ENCODE measurements at places on chromosomes 3 and 15.

DNA sequence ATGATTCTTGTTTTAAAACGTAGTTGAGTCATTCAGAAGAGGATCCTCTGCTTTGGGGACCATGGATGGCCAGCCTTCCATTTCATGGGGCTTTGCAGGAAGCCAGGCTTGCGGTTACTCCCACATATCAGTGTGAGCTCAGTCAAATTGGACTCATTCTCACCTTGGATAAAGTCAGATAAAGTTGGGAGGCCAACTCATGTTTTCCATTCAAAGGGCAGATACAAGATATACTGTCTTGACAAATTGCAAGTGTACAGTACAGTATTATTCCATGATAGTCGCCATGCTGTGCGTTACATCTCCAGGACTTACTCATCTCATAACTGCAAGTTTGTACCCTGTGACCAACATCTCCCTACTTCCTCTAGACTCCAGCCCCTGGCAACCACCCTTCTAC lies 25.5 kb upstream of the B3GNT5 start:
- DNase-seq, result no peak

- DNase-seq, result no peak
These were observed 67.6 kb downstream of the SSUH2 start for GRCh38 chr3:8576841-8577571.

DNA sequence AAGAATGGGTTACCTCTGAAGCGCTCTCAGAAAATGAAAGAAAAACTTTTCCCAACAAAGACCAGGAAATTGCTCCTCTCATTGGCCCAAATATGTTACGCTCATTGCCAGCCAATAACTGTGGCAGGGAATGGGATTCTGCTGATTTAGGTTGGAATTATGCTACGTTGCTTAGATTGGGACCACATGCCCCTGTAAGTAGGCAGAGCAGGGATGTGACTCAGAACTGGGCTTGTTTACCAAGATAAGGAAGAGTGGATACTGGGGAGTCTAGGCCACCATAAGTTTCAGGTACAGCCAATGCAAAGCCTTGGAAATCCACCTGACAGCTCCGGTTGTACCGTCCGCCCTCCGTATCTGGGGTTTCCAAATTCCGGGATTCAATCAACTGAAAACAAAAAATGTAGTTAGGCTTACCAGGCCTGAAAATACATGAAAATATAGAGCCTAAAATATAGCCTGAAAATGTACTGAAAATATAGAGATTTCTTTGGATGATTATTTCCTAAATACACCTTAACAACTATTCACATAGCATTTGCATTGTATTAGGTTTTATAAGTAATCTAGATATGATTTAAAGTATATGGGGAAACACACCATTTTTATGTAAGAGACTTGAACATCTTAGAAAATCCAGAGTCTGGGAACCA lies 1.5 kb upstream of the TCF12 start:
- DNase-seq, result no peak

- peak; percentile 79 for DNase-seq
These were observed 5.5 kb downstream of the BMF start for GRCh38 chr15:40102897-40103858.

DNA sequence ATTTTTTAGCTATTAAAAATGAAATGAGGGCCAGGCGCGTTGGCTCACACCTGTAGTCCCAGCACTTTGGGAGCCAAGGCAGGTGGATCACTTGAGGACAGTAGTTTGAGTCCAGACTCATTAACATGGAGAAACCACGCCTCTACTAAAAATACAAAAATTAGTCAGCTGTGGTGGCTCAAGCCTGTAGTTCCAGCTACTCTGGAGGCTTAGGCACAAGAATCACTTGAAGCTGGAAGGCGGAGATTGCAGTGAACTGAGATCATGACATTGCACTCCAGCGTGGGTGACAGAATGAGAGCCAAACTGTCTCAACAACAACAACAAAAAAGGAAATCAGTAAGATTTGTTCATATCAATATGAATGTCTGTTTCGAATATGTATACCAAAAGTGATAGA lies 517.1 kb downstream of the ROBO1 start:
- DNase-seq, result no peak

GRCh38 chr3:43641306-43642114 lies 19.7 kb upstream of the ANO10 start:
- no peak for DNase-seq

DNA sequence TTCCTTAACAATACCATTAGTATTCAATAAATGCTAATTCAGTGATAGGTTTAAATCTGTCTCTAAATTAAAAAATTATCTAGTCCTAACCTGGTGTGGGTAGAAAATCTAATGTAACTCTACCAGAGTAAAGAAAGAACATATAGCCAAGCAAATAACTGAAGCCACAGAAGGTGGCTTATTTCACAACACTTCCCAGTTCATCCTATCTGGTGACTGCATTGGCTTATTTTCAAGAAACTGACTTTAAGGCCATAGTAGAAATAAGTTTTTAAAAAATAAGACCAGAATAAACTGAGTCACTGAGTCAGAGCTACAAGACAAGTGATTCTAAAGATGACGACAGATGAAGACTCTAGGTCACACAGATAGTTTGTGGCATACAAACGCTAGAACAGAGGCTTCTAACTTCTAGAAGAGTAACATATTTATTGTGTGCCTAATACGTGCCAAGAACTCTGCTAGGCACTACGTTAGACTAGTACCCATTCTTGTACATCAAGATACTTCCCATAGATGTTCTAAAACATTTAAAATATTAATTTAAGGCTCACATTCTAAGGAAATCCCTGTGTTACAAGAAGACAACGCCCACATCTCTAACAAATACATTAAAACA lies 25.9 kb downstream of the TMCC1 start:
- DNase-seq, result no peak

DNA sequence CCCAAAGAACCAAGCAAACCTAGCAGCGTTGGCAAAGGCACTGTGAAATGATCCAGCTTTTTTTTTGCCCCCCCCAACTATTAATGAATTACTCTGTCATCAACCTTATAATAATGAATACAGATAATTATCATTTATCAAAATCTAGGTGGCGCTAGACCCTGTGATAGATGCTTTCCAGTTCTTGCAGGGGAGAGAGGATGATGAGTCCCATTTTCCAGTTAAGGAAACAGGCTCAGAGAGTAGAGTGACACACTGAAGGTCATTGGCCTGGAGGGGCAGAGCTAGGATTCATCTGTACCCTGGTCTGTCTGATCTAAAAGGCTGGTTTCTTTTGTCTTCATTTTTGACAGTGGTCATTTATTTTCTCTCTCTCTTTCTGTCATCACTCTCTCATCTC lies 5.0 kb downstream of the ACOX2 start:
- DNase-seq, result no peak

DNA sequence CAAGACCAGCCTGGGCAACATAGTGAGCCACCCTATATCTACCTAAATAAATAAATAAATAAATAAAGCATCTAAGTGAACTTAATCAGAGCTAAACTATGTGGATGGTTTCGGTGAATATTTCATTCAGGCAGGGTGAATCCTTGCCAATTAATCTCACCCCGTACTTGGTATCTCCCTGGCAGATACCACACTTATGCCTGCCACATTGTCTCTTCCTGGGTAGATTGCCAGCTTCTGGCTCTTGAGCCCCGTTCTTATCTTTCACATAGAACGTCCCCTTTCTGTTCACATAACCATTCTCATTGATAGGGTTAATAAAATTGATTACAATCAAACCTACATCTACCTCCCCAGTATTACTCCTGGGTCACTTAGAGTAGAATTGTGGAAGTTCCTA lies 7.0 kb downstream of the SNAP23 start:
- DNase-seq, result no peak

DNA sequence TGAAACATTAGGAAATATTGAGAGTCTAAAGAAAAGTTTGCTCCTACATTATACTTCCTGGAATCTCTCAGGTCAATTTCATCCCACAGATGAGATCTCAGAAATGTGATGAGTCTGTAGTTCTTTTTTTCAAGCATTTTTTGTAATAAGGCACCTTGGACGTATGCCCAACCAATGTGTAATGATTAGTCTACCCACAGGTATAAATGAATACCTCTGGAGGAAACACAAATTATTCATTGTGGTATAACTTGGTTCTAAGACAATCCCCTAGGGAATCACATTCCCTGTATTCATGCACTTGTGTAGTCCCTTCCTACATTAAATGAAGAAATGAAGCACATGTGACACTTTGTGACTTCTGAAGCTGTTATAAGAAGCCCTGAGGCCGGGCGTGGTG lies 596.2 kb upstream of the UBE2E2 start:
- DNase-seq, result no peak

GRCh38 chr3:54574906-54575617 lies 352.8 kb downstream of the LRTM1 start:
- no peak for DNase-seq

GRCh38 chr15:71364117-71364584 lies 248.9 kb downstream of the THSD4 start:
- DNase-seq, result no peak

DNA sequence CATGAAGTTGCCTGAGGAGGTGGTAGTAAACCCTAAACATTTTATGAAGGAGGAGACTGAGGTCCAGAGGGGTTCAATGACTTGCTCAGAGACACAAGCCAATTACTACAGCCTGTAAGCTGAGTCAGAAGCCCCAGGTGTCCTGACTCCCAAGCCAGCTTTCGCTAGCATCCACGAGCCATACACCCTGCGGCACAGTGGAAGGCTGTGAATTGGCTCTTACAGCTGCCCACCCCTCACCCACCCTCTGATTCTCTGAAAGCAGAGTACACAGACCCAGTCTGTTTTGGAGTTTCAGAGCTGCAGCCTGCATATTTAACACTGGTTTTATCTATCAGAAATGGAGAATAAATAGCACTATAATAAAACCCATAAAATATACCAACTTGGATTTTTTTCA lies 253.4 kb downstream of the IGSF11 start:
- DNase-seq, result no peak

DNA sequence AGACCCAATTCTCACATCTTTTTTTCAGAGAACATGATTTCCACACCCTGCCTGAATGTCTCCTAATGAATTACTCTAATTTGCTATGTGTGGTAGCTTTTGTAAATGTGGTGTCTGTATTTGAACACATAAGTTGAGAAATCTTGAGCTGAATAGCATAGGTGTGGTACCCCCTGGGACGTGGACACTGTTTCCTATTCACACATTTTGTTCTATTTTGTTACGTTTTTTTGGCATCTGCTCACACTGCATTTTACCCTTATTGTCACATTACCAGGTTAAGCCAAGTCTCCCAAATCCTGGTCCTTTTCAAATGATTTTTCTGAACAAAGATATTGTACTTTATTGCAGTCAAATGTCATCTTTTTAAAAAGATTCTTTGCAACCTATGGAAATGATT lies 6.8 kb upstream of the MAPK6 start:
- no peak for DNase-seq

- peak; percentile 37 for DNase-seq
These were observed 59.4 kb downstream of the SLC6A6 start for GRCh38 chr3:14461748-14462324.

DNA sequence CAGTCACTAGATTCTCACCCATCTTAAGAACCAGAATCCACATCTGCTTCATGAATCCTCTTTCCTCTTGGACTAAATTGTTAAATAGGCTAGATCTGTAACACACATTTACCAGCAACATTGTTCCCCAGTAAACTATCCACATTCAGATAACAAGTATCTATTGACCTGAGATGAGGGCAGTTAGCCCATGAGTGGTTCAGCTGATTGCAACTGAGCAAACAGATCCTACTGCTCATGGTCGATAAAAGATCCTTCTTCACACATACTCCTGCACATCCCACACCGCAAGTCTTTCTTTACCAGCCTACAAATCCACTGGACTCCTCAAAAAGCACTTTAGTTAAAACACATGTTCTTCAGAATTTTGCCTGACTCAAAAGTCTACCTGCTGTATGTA lies 59.2 kb downstream of the UACA start:
- no peak for DNase-seq
